Osteoblast (primary cell): ENCODE measurements at places on chromosomes 1 and 21.

GRCh38 chr1:204733869-204734596 lies 48.5 kb upstream of the LRRN2 start:
- no peak for DNase-seq

- DNase-seq, result peak; percentile 46
Measured at GRCh38 chr1:62070384-62071011, 124.2 kb upstream of the L1TD1 start.

- DNase-seq, result peak; percentile 9
Measured at GRCh38 chr21:28018741-28019669, 973.7 kb downstream of the LTN1 start.

GRCh38 chr1:147919896-147920295 lies 8.3 kb upstream of the GPR89B start:
- peak; percentile 77 for DNase-seq

GRCh38 chr1:152115344-152115743 lies at the start of gene TCHH:
TSS of gene TCHH (minus strand) at chr1:152115444. CDS start at chr1:152114080, 1,364 bp downstream.
- DNase-seq, result no peak

GRCh38 chr1:56898879-56899278 lies 44.3 kb downstream of the C8A start:
- DNase-seq, result no peak

DNA sequence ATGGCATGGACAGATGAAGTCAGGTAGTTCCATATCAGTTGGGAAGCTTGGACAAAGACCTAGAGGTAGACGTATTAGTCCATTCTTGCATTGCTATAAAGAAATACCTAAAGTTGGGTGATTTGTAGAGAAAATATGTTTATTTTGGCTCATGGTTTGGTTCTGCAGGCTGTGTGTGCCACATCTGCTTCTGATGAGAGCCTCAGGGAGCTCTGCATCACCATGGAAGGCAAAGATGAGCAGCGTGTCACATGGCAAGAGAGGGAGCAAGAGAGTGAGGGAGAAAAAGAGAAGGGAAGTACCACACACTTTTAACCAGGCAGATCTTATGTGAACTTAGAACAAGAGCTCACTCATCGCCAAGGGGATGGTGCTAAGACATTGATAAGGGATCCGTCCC lies 9.0 kb downstream of the TSACC start:
- peak; percentile 83 for DNase-seq

GRCh38 chr1:106727171-106727570 lies 329.3 kb upstream of the PRMT6 start:
- no peak for DNase-seq

DNA sequence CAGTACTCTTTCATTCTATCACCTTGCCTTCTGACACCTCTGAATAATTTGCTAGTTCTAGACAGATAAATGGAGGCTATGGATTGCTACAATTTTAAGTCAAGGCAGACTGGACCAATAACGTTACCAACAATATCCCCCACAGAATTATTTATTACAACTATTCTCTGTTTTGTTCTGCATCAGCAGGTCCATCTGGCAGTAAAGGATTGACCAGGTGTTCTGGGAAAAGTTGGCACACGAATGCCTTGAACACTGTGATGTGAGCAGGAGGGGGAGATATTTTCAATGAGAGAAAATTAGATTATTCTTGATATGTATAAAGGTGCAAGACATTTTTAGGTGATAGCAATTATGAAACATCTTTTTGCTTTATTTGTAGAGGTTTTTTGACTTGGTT lies 718.8 kb upstream of the TMPRSS15 start:
- no peak for DNase-seq

DNA sequence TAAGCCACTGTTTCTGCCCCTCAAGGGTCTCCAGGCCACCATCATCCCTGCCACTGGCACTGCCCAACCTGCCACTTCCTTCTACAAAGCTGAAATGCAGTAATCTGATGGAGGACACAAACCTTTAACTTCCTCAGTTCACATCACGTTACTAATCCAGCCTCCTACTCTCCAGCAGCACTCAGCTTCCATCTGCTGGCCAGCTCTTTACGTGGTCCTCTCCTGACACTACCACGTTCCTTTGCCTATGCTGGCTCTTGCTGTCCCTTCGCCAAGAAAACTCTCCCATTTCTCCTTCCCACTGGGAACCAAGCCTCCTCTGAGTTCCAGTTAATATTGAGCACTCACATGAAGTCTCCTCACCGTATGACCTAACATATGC lies 124.0 kb downstream of the EDEM3 start:
- DNase-seq, result no peak
